ENCODE measurements at places on chromosomes 11 and 22. TPM values are rescaled to one million over a fixed set of nuclear protein-coding genes. Genes with fewer than 3 reads are reported as not detected.
A peak's percentile ranks its signal among the peaks of the same experiment; 100 is the strongest.

MN1 gene
- total RNA-seq, result 24.6 TPM

ART1 gene
- total RNA-seq, result not detected

DNA sequence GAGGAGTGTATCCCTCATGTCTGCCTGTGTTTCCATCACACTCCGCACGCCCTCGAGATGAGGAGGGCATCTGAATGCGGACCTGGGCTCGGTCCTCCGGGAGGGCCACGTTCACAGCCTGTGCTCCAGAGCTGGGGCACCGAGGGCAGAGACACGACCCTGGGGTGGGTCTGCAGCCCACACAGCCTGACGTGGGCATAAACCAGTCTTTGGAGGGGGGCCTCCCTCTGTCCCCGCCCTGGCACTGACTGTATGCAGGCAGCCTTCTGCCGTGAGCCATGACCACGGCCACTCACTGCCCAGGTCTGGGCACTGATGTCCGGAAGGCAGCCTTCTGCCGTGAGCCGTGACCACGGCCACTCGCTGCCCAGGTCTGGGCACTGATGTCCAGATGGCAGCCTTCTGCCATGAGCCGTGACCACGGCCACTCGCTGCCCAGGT lies 1425.1 kb downstream of the BRD1 start:
- DNase-seq, result no peak

SLC22A8 gene
- 13.3 TPM for total RNA-seq

DNA sequence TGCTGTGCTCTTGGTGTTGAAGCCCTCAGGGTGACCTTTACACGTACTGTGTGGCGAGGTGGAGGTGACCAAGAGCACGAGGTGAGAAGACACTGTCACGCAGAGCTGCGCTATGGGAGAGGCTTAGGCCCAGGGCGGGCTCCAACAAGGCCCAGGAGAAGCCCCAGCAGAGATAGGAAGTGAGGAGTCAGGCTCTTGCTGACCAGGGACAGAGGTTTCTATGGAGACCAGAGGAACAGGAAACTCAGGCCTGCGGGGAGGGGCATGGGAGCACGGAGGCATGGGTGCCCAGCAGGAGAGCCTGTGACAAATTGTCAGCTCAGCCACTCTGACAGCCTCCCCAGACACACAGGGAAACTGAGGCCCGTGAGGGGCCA lies 15.8 kb downstream of the DGKZ start:
- DNase-seq, result no peak

DNA sequence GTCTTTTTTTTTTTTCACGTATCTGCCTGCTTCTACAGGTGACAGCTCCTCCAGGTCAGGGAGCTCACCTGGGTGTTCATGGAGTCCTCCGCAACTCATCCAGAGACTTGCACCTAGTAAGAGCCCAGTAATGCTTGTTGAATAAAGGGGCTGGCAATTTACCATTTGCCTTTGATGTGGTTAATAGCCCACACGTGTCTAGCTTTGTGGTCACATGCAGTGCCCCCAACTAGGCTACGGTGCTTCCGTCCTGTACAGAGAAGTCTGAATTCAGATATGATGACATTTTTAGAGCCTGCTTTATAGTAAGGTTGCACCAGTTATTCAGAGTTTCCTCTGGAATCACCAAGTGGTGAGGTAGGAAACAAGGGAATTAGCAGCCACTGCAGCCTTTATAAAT lies 199.4 kb upstream of the MTMR2 start:
- DNase-seq, result no peak

PATE4 gene
- total RNA-seq, result not detected

COPB1 gene
- 167 TPM for total RNA-seq

GRCh38 chr22:22813126-22814075 lies 74.2 kb upstream of the IGLL5 start:
- no peak for DNase-seq

DNA sequence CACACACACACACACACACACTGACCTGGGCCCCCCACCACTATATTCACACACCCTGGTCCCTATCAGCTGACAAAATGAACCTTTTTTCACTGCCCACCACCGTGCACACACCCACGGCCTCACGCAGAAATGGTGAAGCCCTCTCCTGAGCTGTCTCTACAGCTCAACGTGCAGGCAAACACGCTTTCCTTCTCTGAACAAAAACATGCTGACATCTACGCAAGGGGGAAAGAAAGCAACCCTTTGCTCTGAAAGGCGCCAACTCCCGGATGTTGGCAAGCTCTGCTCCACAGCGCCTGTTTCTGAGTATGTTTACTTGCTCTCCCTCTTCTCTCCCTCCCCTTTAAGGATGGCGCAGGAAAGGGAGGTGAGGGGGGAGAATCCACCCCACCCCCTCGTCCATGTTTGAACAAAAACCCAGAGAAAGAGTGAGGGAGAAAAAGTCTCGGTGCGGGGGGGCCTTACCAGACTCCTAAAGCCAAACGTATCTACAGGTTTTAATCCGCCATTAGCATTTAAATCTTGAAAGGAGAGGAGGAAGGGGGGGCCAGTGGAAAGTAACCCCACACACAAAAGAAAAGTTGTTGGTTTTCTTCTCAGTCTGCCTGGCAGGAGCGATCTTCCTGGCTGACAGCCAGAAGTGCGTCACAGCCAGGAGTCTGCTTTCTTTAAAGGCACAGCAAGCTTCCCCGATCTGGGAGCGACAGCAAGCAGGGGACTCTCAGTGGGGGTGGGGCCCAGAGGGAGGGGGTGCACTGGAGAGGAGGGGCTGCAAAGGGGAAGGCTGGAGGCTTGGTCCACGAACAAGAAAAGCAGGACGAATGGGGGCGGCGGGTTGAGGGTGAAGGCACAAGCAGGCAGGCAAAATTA lies 39.6 kb downstream of the NUMA1 start:
- peak; percentile 94 for DNase-seq

CHRM4 gene
- total RNA-seq, result 4.6 TPM

GRCh38 chr22:48523091-48523490 lies 1304.6 kb downstream of the BRD1 start:
- no peak for DNase-seq

- DNase-seq, result no peak
Observed at GRCh38 chr22:40721266-40721665, 42.0 kb downstream of the MCHR1 start.

- DNase-seq, result no peak
Observed at GRCh38 chr22:25548866-25549464, 15.5 kb upstream of the GRK3 start.

GRCh38 chr11:30128269-30128932 lies 102.4 kb upstream of the FSHB start:
- no peak for DNase-seq

- DNase-seq, result no peak
Observed at GRCh38 chr11:15557457-15558230, 442.9 kb downstream of the INSC start.

GRCh38 chr11:117641008-117641915 lies 155.8 kb downstream of the DSCAML1 start:
- DNase-seq, result no peak

DNA sequence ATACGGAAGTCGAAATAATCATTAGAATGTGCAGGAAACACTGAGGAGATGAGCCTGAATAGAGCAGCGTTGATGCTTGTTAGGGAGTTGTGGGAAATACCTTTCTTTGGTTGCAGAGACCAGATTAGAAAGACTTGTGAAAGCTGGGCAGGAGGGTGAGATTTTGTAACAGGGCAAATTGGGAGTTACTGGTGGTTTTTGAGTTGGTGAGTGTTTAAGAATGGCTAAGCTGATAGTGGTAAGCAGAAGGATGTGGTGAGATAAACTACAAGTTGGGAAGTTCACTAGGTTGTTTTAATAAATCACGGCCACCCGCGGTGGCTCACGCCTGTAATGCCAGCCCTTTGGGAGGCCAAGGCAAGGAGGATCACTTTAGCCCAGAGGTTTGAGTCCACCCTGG lies 34.4 kb downstream of the MCAM start:
- DNase-seq, result no peak

GRCh38 chr11:124199702-124200101 lies 16.6 kb downstream of the OR10D3 start:
- no peak for DNase-seq

GRCh38 chr11:14423633-14424032 lies 64.7 kb upstream of the RRAS2 start:
- DNase-seq, result no peak

GRCh38 chr11:19474211-19474610 lies 233.5 kb upstream of the E2F8 start:
- DNase-seq, result no peak

TSKU gene
- 7.9 TPM for total RNA-seq

DNA sequence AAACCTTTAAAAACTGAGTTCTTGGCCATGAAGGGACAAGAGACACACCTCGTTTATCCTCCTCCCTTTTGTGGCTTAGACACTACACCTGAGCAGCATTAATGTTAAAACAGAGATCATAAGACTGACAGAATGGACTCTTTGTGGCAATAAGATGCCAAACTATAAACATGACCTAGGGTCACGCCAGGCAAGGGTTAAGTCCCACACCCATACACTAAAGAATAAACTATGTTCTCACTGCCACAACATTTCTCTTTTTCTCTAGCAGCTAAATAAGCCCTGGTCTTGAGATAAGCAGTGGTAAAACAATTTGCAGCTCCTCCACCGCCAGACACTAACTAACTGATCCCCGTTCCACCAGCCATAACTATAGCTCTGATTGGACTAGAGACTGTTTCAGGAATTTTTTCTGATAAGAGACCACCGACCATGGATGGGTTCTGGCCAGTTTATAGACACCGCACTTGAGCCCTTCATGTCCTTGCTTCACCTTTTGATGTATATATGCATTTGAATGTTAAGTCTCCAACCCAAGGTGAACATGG lies 4.9 kb upstream of the SLCO2B1 start:
- no peak for DNase-seq

DNA sequence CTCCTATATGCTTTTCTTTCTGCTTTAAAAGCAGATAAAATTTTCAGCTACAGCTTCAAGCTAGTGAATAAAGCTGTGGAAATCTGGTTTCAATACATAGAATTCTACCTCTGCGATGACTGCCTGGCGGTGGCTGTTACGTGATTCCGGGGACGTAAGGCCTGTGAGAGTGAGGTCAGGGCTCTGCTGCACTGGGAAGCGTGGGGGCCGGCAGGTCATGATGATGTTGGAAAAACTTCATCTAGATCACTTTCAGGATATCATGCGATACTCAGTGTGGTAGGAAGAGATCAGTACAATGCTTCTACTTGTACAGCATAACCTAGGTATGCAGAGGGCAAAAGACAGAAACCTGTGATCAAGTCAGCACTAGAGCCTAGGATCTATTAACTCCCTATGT lies 546.8 kb upstream of the B3GAT1 start:
- DNase-seq, result no peak

C11orf21 gene
- total RNA-seq, result 1.3 TPM

GRCh38 chr22:49664371-49664881 lies 163.2 kb downstream of the BRD1 start:
- DNase-seq, result peak; percentile 6
